ENCODE measurements at places on chromosomes 6 and 20.

- DNase-seq, result peak; percentile 24
These were observed 148.8 kb downstream of the DTNBP1 start for GRCh38 chr6:15513801-15514711.

DNA sequence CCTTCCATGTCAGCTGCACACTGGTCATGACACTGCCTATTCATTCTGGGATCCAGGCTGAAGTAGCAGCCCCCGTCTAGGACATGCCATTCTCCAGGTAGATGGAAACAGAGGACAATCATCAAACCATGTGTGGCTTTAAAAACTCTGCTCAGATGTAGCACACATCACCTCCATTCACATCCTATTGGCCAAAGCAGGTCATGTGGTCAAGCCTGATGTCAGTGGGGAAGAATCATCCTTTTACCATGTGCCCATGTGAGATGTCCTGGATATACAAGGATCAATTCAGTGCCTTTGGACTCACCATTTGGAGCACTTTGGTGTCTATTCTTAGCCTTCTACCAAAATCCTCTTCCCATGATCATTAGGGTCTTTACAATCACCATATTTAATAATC lies 99.5 kb downstream of the CDC5L start:
- no peak for DNase-seq

DNA sequence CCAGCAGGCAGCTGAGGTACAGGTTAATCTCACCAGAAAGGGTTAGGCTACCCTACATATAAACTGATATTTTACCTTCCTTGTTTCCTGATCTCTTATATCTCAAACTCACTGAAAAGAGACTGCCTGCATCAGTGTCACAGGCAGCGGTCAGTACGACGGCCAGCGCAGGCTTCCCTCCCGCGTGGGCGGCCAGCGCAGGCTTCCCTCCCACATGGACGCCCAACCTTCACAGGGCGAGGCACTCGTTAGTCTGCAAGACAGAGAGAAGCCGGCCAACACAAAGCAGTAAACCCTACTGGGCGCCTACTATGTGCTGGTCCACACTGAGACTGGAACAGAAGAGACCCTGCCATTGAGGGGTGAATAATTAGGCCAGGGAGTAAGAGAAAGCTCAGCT lies 33.0 kb downstream of the TTI1 start:
- no peak for DNase-seq

- DNase-seq, result no peak
These were observed 234.1 kb upstream of the BMP2 start for GRCh38 chr20:6533351-6533750.

DNA sequence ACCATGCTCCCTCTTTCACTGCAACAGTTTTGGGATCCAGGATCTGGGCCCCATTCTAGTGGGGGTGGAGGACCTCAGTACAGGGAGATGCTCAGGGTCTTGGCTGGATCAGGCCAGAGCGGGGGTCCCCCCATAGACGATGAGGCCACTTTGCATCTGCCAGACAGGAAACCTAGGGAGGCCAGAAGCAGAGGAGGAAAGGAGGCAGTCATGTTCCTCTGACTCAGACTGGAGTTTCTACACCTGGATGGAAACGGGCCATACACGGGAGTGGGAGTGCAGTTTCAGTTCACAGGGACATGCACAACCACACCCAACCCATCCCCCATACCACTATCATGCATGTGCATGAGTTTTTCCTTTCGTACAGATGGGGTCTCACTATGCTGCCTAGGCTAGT lies 3.6 kb upstream of the EMILIN3 start:
- DNase-seq, result no peak

GRCh38 chr20:21017528-21018085 lies 88.6 kb downstream of the LINC00237 start:
- no peak for DNase-seq

DNA sequence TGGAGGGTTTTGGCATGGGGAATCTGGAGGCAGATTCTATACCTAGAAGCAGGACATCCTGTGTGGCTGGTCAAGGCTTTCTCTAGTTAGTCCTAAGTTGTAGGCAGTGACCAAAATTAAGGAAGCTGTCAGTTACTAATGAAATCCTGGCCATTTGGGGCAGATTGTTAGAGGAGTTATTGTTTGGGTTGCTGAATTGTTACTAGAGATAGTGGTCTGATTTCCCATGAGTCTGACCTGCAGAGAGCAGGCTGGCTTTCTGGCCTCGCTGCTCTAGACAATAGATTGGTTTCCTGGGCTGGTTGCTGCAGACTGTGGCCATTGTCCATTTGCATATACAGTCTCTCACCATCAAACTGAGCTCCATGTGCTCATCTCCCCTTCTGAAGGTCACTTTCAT lies 205.0 kb upstream of the SASH1 start:
- no peak for DNase-seq

DNA sequence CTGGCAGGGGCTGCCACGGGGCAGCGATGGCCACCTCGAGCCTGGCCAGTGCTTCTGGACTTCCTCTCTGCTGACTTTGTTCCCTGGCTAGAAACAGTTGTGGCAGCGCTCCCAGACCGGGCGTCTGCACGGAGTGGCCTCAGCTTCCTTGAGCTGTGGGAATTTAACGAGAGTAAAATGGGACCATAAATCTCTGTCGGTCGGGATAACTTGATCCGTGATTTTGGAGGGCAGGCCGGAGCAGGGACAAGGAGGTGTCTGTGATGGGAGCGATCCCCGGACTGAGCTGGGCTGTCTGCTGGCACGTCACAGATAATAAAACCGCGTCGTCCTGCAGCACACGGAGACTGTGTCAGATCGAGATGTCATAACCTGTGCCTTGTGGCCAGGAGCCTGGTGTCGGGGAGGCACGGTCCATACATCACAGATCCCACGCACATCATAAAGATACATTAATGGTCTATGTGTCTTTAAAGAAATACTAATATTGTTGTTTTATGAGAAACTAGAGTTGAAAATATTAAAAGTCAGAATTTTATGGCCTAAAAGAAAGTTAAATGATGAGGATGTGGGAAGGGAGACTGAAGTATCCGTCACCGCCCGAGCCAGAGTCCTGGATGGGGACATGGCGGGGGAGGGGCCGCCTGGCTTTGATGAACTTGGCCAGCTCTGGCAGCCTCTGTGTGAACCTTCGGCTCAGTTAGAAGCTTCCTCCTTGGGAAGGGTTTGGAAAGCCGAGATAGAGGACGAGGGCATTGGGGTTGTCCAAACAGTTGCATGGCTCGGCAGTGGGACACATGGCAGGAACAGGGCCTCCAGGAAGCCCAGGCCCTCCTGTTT lies 6.5 kb upstream of the RBBP8NL start:
- DNase-seq, result no peak

- DNase-seq, result peak; percentile 7
These were observed 101.7 kb downstream of the F13A1 start for GRCh38 chr6:6218759-6219085.

GRCh38 chr20:47464380-47465101 lies 37.1 kb upstream of the NCOA3 start:
- peak; percentile 99 for DNase-seq

DNA sequence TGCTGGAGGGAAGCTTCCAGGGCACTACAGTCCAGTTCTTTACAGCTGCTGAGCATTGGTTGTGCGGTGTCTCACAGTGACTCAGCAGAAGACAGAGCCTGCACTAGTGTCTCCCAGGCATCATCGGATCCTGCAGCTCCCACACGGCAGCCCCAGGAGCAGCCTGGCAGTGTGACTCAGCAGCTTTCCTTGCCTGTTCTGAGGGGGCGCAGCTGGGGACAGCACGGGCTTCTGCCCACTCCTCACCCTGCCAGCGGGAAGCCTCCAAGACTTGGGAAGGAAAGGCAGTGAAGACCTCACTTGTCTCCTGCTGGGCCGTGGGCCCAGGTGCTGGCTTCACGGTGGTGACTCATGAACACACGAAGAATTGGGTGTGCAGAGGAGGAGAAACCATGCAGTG lies 165.4 kb downstream of the SYNDIG1 start:
- DNase-seq, result peak; percentile 23

DNA sequence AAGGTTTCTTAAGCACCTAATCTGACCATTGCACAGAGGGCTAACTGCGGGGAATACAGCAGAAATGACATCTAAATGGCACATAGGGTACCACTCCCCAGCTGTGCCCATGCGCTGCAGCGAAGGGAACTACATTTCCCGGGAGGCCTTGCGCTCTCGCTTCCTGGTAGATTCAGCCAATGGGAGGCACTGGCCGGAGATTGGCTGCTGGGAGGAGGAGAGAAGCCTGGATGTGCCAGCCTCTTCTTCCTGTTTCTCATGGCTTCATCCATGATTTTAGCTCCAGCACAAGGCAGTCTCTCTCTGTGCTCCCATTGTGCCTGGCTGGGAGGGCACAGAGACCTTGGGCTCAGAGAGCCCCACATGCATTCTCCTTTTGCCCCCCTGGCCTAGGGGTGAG lies 101.7 kb upstream of the FOXA2 start:
- DNase-seq, result peak; percentile 64

Data from RWPE1 (cell line).